T follicular helper cell (primary cell): ENCODE measurements at places on chromosomes 7 and 10.

GRCh38 chr7:67631476-67631875 lies 634.8 kb downstream of the TYW1 start:
- DNase-seq, result no peak

- no peak for DNase-seq
Measured at GRCh38 chr7:155930061-155930460, 117.8 kb upstream of the SHH start.

DNA sequence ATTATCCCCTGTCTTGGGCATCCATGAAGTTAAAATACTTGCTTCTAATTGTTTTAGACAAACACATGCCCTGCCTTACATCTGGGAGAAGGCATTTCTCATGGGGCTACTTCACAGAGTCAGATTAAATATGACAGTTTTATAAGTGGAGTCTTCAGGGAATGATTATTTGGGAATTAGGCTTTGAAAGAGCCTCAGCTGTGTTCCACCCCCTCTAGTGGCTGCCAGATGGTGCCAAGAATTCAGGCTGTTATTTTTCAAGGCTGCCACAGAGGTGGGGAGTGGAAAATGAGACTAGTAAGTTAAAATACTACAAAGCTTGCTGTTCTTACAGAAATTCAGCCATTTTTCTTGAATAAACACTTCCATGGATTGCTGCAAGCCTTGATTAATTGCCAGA lies 45.8 kb upstream of the DNAH11 start:
- no peak for DNase-seq

DNA sequence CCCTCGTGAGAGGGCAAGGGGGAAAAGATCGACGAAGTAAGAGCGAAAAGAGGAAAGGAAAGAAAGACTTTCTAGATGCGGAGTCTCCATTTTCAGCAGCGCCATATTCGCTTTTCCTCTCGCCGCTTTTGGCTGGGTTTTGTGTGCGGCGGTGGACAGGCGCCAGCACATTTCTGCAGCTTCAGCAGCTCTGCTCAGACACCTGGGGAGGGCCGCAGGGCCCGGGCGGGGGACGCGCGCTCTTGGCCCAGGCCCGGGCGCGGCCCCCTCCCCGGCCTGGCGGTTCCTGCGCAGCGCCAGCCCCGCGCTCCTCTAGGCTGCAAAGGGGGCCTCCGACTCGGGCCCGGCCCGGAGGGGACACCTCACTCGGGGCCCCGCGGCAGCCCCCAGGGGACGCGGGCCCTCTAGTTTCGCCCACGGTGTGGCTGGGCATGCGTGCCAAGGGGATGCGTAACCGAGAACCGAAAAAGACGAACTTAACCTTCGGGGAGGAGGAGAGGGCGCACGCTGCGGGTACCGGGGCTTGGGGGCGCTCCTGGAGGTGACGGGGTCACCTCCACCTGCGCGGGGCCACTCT lies 34.5 kb upstream of the EBLN1 start:
- no peak for DNase-seq

GRCh38 chr10:7872041-7872442 lies 53.7 kb downstream of the TAF3 start:
- no peak for DNase-seq

DNA sequence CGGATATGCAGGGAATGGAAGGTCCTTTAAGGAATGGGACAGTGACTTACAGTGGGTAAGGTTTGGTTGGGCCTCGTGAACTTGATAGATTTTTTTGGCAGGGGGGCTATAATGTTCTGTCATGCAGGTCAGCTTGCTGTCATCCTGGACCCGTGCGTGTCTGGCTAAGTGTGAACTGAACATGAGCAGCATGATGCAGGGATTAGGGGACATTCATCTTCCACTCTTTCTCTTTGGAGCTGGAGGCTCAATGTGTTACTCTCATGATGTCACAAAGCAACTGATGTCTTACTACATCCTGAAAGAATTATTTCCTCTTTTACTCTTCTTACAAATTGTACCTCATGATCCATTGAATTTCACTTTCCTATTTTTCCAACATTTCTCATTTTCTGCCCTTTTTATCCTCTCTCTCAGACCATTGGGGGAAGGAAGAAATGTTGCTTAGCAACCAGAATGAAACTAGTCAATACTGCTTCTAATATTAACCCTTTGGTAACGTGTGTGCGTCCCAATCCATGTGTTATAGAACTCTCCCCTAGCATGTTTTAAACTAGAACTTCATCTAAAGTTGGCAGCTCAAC lies 549.1 kb downstream of the LRMDA start:
- no peak for DNase-seq

DNA sequence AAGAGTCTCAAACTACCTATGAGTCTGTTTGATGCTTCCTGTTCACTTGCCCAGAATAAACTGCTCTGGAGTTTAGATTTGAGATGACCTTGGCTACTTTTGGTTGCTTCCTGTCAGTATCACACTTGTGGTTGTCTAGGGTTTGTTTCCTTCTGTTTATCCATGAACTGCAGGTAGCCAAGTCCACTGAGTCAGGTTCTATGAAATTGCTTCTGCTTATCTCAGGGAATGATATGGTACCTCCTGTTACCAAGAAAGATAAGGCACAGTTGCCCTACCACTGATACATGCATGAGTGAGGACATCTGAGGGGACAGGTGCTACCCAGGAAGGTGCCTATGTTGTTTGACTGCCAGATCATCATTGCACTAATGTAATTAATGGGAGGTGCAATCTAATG lies 15.8 kb upstream of the EEPD1 start:
- DNase-seq, result no peak

DNA sequence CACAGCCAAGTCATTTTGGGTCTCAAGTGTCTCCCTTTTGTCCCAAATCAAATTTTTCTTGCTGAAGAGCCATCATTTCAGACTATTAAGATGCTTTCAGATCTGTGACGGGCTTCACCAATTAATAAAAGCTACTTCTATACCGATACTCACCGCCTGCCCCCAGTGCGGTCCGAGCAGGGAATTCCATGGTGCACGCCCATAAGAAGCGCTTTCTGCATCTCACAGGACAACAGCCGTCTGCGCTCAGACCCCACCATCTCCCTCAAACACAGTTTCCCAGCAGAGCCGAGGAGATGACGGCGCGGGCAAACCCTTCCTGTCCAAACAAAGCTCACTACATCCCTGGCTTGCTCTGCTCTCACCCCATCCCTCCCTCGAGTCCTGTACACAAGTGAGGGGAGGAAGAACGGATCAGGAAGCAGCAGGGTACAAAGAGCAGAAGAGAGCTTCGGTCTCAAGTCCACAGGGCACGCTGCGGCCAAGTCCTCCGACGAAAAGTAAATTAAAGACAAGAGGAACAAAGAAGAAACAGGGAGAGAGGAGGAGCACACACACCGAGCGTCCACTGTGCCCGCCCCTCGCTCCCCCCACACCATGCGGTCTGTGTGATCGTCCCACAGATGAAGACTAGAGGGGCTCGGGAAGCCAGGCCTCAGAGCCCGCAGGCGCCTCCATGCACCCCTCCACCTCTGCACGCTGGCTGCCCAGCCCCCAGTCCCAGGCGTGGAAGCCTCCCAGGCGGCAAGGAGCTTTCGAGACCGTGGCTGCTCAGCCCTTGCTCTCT lies 121.9 kb downstream of the MAD1L1 start:
- no peak for DNase-seq

DNA sequence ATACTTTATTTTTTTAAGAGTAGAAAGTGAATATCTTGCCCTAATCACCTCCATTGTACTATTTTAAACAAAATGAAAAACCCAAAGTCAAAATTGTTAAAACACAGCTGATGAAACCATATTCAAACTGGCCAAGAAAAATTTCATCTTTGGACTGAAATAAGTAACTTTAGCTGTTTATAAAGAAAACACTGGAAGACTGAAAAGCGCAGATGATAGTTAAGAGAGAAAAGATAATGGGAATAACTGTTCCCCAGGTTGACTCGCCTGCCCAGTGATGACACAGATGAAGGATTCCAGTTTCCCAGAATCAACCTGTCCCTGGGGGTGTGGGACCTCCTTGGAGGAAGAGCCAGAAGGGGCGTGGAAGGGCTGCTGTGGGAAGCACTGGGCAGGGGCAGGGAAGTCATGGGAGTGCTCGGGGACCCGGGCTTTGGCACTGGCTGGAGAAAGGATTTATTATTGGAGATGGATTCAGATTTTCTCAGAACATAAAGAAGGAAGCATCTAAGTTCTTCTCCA lies 43.1 kb downstream of the DENND2A start:
- DNase-seq, result no peak

DNA sequence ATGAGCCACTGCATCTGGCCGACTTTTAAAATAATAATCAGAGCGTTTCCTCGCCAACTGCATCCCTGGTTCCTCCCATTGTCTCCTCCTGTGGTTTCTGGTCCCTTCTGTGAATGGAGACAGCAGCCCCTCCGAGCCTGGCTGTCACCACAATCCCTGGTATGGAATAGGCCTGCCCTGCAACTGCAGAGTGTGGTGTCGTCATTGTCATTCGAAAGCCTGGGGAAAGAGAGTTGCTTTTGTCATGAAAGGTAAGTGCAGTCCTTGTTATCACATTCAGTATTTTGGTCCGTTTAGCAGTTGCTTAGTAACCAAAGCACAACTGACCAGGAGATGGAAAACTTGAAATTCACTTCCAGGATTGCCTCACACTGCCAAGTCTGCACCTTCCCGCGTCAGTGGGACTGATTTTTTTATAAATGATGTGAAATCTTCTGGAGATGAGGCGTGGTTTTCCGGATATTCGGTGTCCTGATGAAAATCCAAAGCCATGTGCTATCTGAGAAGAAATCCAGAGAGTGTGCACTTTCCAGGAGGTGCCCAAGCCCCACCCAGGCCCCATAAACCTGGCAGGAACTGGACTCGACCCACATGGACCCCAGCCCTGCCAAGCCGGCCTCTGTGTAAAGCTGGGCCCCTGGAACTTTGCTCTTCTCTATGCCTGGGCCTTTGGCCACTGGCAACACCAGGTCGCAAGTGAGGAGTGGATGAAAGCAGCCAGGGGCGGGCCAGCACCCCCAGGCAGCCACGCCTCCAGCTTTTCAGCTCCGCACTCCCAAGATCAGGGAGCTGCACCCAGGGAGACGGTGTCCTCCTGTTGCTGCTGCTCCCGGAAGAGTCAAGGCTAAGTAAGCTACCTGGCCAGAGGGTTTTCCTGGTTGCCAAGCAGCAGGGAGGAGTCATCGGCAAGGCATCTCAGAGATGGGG lies 133.7 kb upstream of the SH2B2 start:
- DNase-seq, result no peak

DNA sequence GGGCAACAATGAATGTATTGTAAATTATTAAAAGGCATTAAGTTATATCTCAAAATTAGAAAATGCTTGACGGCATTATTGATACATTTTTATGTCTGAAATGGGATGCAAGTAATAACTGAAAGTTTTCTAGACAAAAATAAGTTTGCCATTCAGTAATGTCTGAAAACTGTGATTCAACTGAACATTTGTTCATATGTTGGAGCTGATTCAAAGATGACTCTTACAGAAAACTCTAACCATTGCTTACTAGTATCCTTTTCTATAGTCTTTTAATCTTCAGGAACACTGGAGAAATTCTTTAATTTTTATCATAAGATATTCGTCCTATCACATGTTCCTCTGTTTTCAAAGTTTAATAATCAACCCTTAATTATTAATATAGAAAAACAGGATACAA lies 71.1 kb upstream of the TFEC start:
- DNase-seq, result no peak

GRCh38 chr10:97302088-97302791 lies 9.8 kb upstream of the ARHGAP19 start:
- DNase-seq, result no peak

- DNase-seq, result no peak
Measured at GRCh38 chr7:110673148-110673547, 417.8 kb upstream of the LRRN3 start.

GRCh38 chr10:127619546-127620325 lies 70.6 kb downstream of the NPS start:
- no peak for DNase-seq

GRCh38 chr10:72010234-72010973 lies 46.2 kb downstream of the CHST3 start:
- no peak for DNase-seq

DNA sequence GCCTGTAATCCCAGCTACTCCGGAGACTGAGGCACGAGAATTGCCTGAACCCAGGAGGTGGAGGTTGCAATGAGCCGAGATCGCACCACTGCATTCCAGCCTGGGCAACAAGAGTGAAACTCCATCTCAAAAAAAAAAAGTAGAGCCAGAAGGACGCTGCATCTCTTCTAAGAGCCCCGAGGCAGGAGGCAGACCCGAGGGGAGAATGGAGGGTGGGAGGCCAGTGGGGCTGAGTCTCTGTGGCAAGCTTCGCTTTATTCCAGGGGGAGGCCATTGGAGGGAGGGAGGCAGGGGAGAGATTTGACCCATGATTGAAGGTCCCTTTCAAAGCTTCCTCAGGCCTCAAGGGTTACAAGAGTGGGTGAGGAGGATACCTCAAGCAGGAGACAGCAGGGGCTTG lies 18.7 kb downstream of the TTYH3 start:
- no peak for DNase-seq

DNA sequence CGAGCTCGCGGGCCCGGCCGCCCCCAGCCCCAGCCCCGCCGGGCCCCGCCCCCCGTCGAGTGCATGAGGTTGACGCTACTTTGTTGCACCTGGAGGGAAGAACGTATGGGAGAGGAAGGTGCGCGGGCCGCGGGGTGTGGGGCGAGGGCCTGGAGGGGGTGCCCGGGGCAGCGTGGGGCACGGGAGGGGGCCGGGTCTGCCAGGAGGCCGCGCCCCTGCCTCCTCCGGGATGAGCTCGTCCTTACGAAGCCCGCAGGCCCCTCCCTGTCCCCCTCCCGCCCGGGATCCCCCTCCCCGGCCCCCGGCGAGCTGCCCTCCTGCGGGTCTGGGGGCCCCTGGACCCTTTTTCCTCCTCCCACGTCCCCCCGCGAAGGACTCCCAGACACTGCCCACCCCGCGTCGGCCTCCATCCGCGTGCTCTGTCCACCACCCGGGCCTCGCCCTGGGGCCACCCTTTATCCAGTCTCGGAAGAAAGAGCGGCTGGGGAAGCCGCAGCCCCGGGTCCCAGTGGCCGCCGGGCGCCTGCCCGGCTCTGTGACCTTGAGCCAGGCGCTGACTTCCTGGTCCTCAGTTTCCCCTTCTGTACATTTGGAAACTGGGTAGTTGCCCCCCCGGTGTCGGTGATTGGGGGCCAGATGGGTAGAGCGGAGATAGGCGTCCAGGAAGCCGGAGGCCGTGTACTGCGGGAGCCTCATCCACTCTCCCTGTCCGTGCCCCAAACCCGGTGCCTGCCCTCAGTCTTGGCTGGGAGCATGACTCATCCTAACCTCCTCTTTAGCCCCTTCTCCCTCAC lies 521 bp downstream of the LIMK1 start:
- no peak for DNase-seq
